ENCODE measurements at places on chromosomes 13 and 19. TPM values are rescaled to one million over a fixed set of nuclear protein-coding genes. Genes with fewer than 3 reads are reported as not detected.

Gene PEAK3
- not detected for total RNA-seq

Gene TMPRSS9
- total RNA-seq = not detected

Gene ATP5F1D
- total RNA-seq = 16.0 TPM

Gene SPINT2
- 5.6 TPM for total RNA-seq

Gene ICAM5
- 20.3 TPM for total RNA-seq

Gene NKPD1
- under 0.01 TPM for total RNA-seq

Gene JAK3
- total RNA-seq = 3.4 TPM

Gene ZNF296
- 0.32 TPM for total RNA-seq

Gene ONECUT3
- not detected for total RNA-seq

Gene PCSK4
- total RNA-seq = 1.2 TPM

Gene LPAR6
- 2.1 TPM for total RNA-seq

Gene CKM
- total RNA-seq = not detected
